Kidney capillary endothelial cell (primary cell): ENCODE measurements at places on chromosomes 2 and 18.

- no peak for DNase-seq
Observed at GRCh38 chr2:98810588-98810928, 79.6 kb upstream of the MGAT4A start.

- peak; percentile 77 for DNase-seq
Observed at GRCh38 chr18:58135701-58136331, 91.8 kb downstream of the NEDD4L start.

DNA sequence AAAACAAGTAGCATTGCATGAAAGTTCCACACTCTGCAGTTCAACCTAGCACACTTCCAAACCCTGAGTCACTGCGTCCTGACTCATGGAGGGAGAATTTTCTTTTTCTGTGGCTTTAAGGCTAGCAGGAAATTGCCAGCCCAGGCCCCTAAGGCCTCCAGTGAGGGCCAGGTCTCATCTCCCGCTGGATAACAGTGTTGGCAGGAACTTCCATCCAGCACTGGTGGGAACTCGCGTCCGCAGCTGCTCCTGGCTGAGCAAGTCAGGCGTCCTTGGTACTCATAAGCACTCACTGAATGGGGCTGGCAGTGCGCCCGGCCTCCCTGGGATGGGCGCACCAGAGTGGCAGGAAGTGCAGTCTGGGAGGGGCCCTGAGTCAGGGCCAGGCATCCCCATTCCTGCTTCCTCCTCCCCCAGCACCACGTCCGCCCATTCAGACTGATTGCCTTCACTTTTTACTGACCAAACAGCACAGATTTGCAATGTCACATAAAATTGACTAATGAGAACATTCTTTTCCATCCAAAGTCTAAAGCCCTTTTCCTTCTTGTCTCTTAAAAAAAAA lies 14.3 kb downstream of the MALL start:
- peak; percentile 99 for DNase-seq

- no peak for DNase-seq
Observed at GRCh38 chr2:144082327-144082726, 437.6 kb downstream of the ZEB2 start.

DNA sequence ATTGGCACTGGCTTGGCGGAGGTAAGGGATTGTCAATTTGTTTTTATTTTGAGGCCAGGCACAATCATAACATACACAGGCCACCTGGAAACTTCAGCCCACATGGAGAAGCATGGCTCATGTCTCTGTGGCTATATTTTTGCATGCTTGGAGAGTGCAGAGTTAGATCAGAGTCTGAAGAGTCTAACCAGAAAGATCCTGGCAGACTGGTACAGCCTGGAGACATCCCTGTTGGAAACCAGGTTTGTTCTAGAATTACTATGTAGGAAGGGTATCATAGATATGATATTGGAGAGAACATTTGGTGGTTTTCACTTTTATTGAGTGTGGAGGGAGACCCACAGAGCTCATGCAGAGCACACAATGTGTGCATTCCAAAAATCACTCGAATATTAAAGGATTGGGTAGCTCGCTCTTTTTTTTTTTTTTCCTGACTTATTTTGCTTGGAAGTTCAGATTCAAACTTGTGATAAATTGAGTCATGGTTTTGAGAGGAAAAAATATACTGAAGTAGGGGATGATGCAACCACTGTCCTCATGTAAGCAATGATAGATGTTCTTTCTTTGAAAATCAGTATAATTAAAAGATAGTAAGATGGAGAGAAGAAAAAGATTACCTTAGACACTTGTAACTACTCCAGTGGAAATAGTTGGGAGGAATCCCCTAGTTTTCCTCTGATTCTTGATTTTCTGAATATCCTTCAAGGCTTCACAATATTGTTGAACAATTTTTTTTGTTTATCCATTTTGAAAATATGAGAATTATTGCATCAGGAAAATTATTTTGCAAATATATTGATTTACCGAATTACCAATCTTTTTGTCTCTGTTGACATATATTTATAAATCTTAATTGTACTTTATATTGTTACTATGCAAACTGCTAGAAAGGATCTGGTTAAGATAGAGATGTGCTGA lies 185.7 kb upstream of the ZEB2 start:
- no peak for DNase-seq

GRCh38 chr2:8584174-8585066 lies 97.4 kb upstream of the ID2 start:
- no peak for DNase-seq

DNA sequence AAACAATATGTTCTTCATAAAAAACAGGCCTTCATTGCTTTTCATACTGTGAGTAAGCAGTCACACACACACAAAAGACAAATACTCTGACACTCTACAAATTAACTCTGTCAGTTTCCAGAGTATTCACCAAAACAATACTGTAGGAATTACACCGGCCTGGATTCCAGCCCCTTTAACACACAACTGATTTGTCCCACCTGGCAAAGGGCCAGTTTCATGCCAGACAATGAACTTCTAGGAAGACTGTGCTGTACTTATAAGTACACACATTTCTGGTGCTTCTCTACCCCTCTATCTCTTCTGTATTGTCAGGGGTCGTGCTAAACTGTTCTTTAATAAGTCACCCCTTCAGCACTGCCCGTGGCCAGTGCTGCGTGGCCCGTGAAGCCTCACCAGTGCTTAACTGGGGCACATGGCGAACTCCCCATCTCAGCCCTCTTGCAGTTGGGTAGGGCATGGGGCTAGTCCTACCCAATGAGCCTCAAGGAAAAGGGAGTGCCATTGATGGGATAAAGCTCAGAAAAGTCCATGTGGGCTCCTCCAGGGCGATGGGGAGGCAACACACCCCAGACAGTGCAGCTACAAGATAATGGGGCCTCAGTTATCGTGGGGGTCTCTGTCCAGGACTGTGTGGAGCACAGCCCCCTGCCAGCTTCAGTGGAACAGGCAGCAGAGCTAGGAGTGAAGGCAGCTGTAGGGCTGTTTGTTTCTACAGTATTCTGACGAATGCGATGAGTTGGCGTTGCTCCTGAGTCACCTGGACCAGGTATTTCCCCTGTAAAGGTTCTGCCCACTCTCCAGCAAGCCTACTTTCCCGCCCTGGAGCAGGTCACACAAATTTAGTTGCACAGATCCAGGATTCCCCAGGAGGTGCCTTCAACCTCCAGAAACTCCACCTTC lies 99.0 kb downstream of the SP3 start:
- DNase-seq: no peak

- no peak for DNase-seq
Observed at GRCh38 chr2:241011751-241012510, 13.5 kb downstream of the SNED1 start.

DNA sequence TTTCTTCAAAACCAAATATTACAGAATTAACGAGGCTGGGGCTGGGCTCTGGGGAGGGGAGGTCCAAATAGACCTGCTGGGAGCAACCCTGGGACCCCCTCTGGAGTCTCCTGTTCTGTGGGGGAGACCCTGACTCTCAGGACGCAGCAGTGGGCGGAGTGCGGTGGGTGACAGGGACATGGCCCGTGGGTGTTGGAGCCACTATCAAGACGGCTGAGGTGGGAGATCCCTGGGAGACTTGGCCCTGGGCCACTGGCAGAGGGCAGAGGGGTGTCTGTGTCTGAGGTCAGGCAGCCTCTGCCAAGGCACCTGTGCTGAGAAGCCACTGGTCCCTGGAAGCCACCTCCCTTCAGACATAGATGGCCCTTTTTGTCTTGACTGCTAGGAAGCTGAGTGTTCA lies 79.5 kb upstream of the CTDP1 start:
- DNase-seq: no peak

DNA sequence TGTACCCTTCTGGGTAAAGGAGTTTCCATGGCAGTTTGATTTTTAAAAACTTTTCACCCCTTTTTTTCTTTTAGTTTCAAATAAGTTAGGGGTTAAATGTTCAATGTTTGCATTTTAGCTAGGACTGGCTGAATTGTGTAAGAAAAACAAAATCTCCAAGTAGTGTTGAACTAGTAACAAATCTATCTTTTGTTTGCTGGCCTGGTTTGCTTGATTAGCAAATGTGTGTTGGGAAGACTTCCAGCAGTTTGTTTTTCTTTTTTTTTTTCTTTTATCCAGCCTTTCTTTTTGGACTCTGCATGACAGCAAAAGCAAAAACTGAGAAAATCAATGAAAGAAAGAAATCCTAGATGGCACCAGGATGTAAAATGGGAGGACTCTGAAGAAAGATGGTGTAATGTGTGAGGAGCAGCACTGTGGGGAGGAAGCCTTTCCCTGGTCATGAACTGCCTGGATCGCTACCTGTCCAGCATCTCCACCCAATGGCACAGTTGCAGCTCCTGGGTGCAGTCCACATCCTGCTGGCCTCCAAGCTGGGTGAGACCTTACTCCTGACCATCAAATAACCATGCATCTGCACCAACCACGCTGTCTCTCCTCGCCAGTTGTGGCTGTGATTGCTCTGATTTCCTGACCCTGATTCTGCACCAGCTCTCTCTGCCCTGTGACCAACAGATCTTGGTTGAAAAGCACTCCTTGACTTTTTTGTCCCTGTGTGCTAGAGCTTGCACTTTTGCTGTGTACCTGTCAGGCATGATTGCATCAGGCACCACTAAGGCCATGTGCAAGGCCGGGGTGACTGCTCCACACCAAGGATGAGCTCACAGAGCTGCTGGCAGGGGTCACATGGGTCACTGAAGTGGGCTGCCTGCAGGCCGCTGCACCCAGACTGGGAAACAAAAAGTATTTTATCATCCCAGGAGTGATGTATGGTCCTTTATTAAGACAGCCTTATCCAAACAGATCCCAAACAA lies 71.2 kb upstream of the ZNF236 start:
- DNase-seq: no peak

DNA sequence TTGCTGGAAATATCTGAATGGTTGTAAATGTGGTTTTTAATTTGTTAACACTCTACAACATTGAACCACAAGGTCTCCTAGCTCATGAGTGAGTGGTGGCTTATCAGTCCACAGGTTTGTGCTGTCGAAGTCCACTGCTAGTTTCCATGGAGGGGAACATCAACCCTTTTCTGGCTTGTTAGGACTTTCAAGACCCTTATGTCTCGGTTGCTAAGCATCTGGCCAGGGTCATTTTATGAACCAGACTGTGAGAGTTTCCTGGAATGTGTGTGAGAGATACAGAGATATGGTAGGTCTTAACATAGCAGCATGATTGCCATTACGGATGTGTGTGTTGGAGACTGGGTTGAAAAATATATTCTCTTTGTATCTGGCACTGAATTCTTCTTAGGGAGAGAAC lies 36.9 kb downstream of the KCNE4 start:
- DNase-seq: no peak

GRCh38 chr2:38533180-38533579 lies 69.5 kb downstream of the HNRNPLL start:
- no peak for DNase-seq
